CD8-positive, alpha-beta memory T cell (primary cell): ENCODE measurements at places on chromosomes 3 and 15. TPM values are rescaled to one million over a fixed set of nuclear protein-coding genes. Genes with fewer than 3 reads are reported as not detected.

Gene PLEKHO2
- 15.8 TPM for total RNA-seq

- no peak for DNase-seq
- no peaks in the 10 kb centered on the region for H3K36me3 ChIP-seq
- no peaks in the 10 kb centered on the region for H3K27me3 ChIP-seq
- no peak overlapping the region for H3K27ac ChIP-seq
Observed at GRCh38 chr15:93664213-93664956, 567.0 kb upstream of the MCTP2 start.

DNA sequence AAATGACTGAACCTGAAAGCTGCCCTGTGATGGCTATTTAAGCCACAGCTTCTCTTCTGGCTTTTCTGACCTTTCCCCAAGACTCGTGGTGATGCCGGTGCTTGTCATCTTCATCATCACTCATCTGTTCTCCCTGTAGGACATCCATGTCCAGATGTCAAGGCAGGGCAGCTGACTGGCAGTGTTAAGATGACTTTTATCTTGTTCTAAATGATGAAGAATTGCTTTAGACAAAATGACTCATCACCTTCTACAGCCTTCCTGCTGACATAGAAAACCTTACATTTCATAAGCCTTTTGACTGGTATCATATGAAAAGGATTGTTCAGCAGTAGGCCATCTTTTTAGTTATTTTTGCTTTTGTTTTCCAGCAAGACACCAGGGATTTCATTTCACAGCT, 67.0 kb upstream of the GPR149 start:
- no peaks in the 10 kb centered on the region for H3K27me3 ChIP-seq
- H3K4me1 ChIP-seq, result no peaks in the 10 kb centered on the region
- no peaks in the 10 kb centered on the region for H3K36me3 ChIP-seq
- no peak overlapping the region for H3K27ac ChIP-seq

DNA sequence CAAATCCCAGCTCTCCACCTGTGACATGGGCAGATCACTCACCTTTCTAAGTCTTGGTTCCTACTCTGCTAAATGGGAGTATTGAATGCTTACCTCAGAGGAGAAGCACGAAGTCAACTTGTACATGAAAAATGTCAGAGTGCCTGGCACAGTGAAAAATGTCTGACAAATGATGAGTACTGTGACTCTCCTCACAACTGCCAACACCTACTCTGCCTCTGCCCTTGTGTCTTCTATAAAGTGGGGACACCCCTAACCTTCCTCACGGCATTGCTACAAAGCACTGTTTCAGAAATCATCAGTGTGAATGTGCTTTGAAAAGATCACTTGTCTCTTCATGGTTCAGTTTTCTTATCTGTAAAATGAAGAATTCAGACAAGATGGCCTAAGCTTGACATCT, 940 bp upstream of the CCR1 start:
- no peak overlapping the region for H3K4me3 ChIP-seq
- no peak overlapping the region for H3K27ac ChIP-seq
- H3K4me1 ChIP-seq, result peaks cover 38% of the 10 kb centered on the region
- no peak for DNase-seq
- H3K27me3 ChIP-seq, result no peaks in the 10 kb centered on the region

Gene PLA2G4F
- not detected for total RNA-seq

Gene GPR176
- total RNA-seq, result 0.20 TPM

DNA sequence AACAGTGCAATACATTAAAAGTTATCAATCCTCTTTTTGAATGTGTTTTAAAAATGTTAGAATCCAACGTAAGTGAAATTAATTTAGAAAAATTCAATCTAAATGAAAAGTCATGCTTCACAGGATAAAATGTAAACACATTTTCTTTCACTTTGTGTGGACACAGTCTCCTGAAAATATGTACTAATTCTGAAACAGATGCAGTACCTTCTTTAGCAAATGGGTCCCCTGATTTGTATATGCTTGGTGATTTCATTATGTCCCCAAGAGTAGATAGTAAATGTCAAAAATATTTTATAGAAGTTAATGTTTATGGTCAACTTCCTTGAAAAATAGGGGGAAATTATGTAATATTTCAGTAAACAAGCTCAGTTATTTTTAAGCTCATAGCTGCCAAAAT, 28.9 kb downstream of the FOXP1 start:
- H3K4me3 ChIP-seq, result no peak overlapping the region

DNA sequence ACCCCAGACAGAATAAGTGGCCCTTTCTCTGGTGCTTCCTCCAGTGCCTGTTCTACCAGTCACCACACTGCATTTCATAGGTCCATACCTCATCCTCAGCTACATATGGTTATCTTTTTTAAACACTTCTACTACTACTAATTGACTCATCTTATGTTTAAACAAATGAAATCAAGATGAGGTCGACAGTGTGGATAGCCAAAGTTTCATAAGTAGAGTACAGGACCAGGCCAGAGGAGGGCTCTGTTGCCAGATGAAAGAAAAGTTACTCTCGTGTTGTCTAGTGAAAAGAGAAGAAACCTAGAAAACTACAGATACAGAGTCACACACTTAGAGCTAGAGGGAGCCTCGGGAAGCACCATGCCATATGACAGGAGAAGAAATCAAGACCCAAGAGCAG, 296.1 kb downstream of the VPS13C start:
- no peaks in the 10 kb centered on the region for H3K36me3 ChIP-seq
- DNase-seq, result no peak
- no peak overlapping the region for H3K27ac ChIP-seq
- no peak overlapping the region for H3K4me3 ChIP-seq

GRCh38 chr3:189787632-189788031, 156.4 kb downstream of the TP63 start:
- H3K4me1 ChIP-seq, result no peaks in the 10 kb centered on the region
- no peak overlapping the region for H3K4me3 ChIP-seq
- DNase-seq, result no peak
- H3K27ac ChIP-seq, result no peak overlapping the region
- no peaks in the 10 kb centered on the region for H3K36me3 ChIP-seq

DNA sequence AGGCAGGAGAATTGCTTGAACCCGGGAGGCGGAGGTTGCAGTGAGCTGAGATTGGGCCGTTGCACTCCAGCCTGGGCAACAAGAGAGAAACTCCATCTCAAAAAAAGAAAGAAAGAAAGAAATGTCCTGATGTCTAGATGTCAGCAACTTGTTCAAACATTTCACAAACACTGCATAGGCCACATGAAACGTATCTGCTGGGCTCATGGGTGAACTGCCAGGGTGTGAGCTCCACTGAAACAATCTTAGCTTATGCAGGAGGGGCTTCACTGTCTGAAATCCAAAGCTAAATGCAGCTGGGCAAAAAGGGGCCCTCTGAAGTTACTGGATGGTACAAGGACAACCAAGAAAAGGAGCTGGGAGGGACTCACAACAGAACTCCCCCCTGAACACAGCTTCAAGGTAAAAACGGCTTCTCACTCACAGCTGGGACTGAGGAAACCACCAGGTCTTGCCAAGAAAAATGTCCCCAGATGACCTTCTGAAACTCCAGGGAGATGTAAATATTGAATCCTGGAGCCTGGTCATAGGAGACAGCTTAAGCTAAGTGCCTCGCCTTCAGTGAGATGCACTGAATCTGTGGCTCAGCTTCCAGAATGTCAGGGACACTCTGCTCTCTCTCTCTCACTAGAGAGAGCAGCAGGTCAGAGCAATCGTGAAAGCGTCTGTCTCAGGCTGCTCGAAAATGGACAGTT, 31.9 kb downstream of the SEC61A1 start:
- H3K4me3 ChIP-seq, result no peak overlapping the region
- no peak overlapping the region for H3K27ac ChIP-seq
- H3K27me3 ChIP-seq, result no peaks in the 10 kb centered on the region
- peaks cover 56% of the 10 kb centered on the region for H3K36me3 ChIP-seq

GRCh38 chr3:46359733-46360493, 6.0 kb downstream of the CCR2 start:
- no peak overlapping the region for H3K27ac ChIP-seq
- H3K4me3 ChIP-seq, result no peak overlapping the region
- no peaks in the 10 kb centered on the region for H3K27me3 ChIP-seq
- no peaks in the 10 kb centered on the region for H3K36me3 ChIP-seq
- DNase-seq, result no peak

Gene SPSB4
- not detected for total RNA-seq
